ENCODE measurements at places on chromosomes 16 and 17.

GRCh38 chr16:7584561-7584960 is 251.9 kb downstream of the RBFOX1 start:
- DNase-seq = no peak

DNA sequence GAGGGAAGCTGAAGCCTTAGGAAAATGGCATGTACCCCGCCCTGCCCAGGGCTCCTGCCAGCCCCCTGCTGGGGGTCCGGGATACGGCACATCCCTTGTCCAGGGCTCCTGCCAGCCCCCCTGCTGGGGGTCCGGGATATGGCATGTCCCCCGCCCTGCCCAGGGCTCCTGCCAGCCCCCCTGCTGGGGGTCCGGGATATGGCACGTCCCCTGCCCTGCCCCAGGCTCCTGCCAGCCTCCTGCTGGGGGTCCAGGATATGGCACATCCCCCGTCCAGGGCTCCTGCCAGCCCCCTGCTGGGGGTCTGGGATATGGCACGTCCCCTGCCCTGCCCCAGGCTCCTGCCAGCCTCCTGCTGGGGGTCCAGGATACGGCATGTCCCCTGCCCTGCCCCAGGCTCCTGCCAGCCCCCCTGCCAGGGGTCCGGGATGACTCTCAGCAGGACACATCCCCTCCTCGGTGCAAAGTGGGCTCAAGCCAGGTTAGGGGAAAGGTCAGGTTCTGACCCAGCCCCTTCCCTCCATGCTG is 43.2 kb downstream of the RPH3AL start:
- no peak for DNase-seq

DNA sequence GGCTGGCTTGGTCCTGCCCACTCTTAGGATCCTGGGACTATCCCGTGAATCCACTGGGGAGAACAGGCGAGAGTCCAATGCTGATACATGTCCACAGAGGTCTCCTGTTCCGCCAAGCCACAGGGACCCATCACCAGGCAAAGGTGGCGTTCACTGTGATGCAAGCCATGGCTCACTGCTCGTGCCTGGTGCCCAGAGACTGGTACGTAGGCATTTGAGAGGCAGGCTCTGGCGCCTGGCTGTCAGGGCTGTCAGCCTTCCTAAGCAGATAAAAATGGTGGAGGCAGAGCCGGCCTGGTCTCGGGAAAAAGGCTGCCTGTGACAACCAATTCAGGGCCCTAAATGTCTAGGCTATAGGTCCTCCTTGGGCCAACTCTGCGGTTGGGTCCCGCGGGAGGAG is 2329.0 kb downstream of the TP53TG3F start:
- DNase-seq = peak; percentile 76

DNA sequence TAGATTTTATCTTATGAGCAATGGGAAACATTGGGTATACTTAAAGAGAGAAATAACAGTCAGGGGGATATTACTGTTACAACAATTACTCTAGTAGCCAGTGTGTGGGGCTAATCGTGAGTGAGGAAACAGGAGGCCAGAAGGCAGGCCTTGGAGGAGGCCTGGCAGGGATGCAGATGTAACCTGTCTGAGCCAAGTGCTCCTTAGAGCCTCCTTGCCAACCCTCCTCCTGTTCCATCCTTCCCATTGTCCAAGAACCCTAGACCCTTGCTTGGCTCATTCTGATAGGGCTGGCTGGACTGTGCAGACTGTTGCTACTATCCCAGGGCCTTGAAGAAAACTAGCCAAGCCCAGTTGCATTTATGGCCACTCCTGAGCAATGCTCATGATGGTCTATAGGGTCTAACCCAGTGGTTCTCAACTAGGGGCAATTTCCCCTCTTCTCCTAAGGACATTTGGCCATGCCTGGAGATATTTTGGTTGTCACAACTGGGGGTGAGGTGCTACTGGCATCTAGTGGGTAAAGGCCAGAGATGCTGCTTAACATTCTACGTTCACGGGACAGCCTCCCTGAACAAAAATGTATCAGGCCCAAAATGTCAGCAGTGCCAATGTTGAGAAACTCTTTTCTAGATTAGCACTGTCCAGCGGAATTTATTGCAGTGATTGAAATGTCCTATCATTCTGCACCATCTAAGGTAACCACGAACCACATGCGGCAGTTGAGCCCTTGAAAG is 24.4 kb upstream of the WSCD1 start:
- DNase-seq = no peak

- DNase-seq = no peak
Measured at GRCh38 chr16:78134944-78135619, 35.6 kb downstream of the WWOX start.

DNA sequence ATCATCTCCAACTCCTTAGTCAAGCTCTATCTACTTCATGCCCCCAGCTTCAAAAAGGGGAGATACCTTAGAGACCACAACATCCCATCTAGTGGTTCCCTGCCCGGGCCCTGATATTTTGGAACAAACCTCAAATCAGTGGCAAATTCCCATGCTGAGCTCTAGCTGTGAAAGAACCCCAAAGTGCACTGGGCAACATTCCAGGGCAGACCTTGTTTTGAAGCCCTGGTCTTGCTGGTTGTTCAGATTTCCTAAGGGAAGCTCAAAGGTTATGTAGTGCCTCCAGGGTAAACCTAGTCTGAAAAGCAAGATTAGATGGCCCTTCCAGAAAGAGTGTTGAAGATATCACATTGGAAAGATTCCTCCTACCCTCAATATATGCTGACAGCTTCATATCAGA is 16.3 kb downstream of the FAM117A start:
- DNase-seq = no peak

GRCh38 chr16:676913-677312 is 1.4 kb downstream of the RHBDL1 start:
- DNase-seq = peak; percentile 93

DNA sequence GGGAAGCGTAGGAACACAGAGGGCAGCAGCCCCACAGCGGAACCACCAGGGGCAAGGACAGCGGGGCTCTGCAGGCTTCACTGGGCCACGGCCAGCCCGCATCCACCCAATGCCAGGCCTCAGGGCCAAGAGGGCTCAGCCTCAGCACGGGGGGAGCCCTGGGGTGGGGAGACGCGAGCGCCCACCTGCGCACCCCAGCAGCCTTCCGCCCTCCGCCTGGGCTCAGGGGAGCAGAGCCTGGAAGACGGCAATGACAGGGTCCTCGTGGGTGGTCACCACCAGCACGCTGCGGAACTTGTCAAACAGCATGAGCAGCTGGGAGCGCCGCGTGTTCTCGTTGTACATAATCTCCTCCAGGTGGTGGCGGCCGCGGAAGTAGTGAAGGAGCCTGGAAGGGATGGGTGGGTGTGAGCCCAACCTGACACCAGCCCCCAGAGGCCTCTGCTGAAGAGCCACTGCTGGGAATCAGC is 8.5 kb downstream of the MPG start:
- no peak for DNase-seq

- no peak for DNase-seq
Measured at GRCh38 chr17:45296003-45296832, 20.6 kb downstream of the MAP3K14 start.

DNA sequence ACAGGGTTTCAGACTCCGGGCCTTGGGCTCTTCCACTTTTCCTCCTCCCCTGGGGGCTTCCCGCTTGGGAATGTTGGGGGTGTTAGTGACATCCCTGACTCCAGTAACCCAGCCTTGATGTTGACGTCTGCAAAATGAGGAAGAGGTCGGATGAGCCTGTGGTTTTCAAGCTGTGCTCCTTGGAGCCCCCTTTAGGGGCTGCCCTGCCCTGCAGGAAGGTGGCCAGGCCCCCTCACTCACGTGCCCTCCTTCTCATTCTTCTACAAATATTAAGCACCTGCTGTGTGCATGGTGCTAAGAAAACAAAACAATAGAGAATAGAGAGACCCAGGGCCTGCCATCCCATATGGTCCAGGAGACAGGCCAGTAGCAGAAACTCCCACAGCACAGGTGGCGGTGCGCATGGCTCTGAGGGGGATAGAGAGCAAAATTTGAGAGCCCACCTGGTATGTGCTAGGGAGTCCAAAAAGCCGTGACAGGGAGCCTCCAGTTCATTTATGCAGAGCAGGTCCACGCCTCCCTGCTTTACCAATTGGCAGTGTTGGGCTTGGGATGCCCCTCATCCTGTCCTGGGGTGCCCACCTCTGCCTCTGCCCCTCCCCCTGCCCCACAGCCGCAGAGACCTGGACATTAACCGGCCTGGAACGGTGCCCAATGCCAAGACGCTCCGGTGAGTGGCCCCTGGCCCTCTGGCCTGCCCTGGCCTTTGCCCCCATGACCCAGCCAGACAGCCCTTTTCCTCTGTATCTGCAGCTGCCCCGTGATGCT is 7.4 kb downstream of the NDRG4 start:
- no peak for DNase-seq

- no peak for DNase-seq
Measured at GRCh38 chr17:57898487-57899311, 48.9 kb upstream of the MRPS23 start.

DNA sequence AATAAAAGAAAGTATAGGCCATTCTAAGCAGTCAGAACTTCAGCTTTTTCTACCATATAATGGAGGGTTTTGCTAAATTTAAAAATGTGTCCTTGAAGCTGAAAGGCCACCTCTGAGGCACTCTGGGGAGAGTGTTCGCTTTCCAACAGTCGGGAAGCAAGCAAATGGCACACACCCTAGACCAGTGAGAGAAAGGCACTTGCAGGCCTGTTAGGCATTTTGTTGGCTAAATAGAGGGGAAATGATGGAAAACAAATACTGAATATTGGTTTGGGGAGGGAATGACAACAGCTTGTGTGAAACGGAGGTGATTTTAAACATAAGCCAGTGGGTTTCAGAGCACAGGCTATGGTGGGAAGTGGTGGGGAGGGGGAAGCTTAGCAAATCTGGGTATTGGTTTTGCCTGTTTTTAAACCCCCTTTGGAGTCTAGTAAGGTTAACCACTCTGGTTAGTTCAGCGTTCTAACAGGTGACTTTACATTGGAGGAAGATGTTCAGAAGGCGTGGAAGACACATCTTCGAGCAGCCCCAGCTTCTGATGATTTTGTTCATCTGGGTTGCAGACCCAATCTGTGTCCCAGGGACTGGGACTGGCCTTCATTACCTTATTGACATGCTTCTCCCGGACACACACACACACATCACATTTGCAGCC is 90.5 kb downstream of the PRKCA start:
- DNase-seq = no peak

- no peak for DNase-seq
Measured at GRCh38 chr17:13775450-13775849, 173.7 kb upstream of the HS3ST3A1 start.

Measured in lower leg skin (tissue), 4 donors.